ENCODE measurements at places on chromosomes 5 and 9.

- DNase-seq = no peak
Observed at GRCh38 chr5:88890070-88890781, 7.2 kb upstream of the MEF2C start.

GRCh38 chr9:125066839-125067619 lies 76.3 kb downstream of the SCAI start:
- DNase-seq = no peak

GRCh38 chr5:33806738-33807442 lies 84.9 kb downstream of the ADAMTS12 start:
- peak; percentile 28 for DNase-seq

GRCh38 chr9:96241391-96241809 lies 60.6 kb downstream of the HSD17B3 start:
- no peak for DNase-seq

- no peak for DNase-seq
Observed at GRCh38 chr5:111840036-111840674, 83.2 kb upstream of the NREP start.

DNA sequence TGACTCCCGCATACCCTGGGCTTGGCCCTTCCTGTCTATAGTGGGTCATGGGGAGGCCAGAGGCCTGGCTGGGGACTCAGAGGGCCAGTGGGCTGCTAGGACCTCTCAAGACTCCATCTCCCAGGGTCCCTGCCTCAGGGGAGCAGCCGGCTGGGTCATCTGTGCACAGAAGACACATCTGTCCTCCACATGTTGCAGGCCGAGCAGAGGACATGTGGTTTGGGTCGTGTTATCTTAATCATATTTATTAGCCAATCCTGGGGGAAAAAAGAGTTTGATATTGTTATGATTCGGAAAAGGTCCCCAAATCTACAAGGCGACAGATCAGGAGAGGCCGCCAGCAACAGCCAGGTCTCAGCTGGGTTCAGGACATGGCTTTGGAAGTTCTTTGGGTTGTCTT lies 14.4 kb downstream of the LMX1B start:
- DNase-seq = no peak

GRCh38 chr9:134315716-134316448 lies 10.4 kb upstream of the RXRA start:
- DNase-seq = no peak

GRCh38 chr5:119083679-119084078 lies 12.8 kb downstream of the DMXL1 start:
- no peak for DNase-seq

DNA sequence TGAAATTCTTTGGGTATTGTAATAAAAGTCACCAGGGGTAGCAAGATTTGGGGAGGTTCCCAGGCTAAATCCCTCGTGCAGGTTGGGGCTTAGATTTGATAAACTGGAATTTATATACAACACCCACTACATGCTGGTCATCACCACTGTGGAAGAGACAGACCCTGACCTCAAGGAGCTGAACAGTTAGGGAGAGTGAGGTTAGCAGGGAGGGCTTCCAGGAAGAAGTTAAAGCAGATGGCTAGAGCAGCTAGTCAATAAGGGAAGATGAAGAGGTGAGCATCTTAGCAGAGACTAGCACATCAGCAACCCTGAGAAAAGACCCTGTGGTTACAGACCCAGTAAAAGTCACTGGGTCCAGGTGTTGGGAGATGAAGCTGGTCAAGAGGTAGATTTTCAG lies 6.4 kb downstream of the CTSL start:
- no peak for DNase-seq

DNA sequence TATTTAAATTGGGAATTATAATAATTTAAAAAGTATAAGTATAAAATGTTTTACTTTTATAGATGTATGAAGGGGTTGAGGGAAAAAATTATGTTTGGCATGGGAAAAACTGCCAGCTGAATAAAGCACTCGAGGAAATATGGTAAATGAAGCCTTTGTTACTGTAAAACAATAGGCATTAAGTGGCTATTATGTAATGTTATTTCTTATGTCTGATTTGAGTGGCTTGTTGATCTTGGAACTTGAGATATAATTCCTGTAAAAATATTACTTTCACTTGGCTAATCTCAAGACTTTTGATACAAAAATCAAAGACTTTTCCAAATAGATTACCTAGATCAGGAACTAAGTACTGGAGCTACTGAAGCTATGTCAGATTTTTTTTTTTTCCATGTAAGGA lies 182.9 kb downstream of the CD180 start:
- DNase-seq = no peak

DNA sequence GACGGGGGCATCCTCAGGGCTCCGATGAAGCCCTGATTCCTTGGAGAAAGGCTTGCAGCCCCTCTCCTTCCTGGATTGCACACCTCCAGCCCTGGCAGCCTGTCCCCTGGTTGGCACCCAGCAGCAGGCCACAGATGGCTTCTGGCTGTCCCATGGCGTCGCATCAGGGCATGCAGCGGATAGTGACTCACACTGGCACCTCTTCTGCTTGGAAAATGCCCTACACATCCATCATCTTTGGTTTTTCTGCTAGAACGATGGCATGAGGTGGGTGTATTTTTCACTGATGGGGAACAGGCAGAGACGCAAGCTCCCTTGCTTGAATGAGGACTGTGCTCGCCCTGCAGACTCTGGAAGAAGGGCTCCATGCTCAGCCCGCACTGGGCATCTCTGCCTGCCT lies 23.2 kb upstream of the IER5L start:
- peak; percentile 49 for DNase-seq

DNA sequence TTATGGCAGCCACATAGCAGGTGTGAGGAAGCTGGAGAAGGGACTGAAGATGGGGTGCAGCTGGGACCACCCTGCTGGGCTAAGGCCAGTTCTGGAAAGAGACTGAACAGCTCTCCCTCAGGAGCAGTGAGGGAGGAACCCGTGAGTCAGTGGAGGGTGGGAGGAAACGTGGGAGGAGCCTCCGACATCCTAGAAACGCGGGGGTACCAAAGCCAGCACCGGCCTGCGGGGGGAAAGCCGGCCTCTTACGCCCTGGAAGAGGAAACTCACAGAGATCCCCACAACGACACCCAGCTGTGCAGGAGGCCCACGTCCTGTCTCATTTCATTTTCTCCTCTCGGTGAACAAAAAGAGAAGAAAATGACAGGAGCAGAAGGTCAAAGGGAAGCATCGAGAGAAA lies 185.8 kb upstream of the IRX4 start:
- no peak for DNase-seq

DNA sequence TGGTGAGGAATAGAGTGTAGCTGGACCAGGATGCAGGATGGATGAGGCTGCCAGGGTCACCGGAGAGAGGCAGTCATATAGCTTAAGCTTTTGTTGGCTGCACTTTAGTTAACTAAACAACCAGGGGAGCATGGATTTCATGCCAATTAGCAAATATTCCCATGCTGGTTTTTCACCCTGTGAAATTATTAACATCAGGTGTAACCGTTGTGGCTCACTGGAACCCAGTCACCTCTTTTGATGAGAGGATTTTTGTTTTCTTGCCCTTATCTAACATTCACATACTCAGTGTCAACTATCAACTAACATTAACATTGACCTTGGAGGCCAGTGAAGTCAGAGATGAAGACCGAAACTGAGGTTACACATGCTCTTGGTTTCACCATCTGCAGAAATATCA lies 97.2 kb upstream of the BASP1 start:
- no peak for DNase-seq

DNA sequence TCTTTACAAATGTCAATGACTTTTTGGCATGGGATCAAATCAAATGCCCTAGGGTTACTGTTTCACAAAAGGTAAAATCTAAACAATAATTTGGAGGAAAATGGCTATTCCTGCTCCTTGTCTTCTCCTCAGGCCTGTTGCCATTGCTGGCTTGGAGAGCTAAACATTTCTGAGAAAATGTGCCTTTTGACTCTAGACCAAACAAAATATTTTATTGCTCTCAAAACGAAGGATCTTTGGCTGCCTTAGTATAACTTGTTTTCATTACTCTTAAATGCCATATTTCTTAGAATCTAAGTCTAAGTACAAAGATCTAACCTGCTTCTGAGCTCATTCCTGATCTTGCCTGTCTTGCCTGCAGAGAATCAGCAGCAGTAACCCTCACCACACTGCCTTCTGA lies 116.6 kb downstream of the MUSK start:
- no peak for DNase-seq

DNA sequence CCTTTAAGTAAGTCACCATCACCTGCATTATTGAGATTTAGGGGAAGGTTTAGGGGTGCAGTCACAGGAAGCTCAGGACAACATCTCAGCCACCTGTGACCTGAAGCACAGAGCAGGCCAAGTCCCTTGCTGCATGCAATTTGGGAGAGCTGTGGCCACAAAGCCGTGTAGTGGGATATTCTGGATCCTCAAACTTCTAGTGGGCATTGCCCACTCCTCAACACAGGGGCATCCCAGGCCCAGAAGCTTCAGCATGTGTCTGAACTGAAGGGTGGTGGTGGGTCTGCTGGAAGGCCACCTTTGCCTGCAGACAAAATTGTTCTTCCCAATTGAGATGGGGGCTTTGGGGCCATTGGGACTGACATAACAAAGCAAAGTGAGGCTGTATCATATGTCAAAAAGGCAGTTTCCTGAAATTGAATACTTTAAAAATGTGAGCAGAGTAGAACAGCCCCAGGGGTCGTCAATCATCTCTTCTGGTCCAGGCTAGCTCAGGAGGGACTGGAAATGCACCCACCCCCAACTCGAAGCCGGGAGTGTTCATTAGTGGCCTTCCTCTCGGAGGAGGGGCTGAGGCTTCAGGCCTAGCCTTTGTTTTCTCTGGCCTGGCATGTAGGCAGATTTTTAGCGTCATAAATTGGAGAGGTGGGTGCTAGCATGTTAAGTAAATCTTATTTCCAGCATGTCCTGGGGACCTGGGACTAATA lies 2.8 kb upstream of the GADD45G start:
- no peak for DNase-seq

DNA sequence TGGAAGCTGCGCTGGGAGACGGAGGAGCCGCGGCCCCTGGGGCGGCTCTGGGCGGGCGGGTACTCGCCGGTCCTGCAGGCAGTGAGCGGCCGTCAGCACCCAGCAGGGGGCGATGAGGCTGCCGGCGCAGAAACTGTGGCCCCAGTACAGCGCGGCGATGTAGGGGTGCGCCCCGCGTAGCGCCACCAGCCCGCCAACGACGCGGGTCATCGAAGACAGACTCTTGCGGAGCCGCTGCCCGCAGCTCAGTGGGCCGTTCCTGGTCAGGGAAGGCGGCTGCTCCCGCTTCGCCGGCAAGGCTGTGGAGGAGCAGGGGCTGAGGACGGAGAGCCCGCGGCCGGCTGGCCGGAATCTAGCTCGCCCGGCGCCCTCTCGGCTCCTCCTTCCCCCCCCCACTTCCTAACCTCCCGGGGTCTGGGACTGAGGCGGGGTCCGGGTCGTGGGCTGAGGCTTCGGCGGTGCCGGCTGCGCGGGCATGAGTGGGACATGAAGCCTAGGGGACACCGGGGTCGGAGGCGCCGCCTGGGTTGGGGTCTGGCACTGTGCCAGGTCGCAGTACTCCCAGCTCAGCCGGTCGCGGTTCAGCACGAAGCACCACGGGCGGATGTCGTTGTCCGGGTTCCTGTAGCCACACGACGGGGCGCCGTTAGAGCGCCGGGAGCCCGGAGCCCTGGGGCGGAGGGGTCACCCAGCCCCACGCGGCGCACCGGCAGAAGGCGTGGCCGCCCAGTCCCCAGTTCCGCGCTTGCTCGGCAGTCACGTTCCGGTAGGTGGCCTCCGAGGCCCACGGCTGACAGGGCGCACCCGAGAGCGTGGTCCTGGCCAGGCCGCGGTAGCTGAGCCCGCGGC lies 3.6 kb upstream of the PFN3 start:
- peak; percentile 90 for DNase-seq

DNA sequence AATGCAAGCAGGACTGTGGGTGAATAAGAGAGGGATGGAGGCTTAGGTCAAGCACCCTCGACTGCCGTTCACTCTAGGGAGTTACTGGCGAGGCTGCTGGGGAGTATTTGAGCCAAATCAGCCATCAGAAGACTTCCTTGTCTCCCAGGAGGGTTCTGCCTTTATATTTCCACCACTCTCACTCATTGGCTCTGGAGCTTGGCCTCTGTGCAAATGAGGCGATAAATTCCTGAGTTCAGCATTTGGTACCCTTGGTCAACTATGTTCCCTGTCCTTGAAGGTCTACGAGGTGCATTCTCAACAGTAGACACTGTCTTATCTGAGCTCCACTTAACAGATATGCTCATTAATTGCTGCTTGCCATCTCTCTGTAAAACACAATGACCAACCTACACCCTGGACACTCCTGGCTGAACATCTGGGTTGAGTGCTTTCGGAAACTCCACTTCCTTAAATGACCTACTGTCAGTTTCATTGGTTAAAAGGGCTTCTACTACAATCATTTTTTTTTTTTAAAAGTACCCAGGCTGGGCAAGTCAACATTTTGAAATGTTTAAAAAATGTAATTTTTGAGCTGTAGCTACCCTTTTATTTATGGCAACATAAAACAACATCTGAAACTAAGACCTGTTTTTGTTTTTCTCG lies 153.2 kb downstream of the NTRK2 start:
- DNase-seq = no peak

DNA sequence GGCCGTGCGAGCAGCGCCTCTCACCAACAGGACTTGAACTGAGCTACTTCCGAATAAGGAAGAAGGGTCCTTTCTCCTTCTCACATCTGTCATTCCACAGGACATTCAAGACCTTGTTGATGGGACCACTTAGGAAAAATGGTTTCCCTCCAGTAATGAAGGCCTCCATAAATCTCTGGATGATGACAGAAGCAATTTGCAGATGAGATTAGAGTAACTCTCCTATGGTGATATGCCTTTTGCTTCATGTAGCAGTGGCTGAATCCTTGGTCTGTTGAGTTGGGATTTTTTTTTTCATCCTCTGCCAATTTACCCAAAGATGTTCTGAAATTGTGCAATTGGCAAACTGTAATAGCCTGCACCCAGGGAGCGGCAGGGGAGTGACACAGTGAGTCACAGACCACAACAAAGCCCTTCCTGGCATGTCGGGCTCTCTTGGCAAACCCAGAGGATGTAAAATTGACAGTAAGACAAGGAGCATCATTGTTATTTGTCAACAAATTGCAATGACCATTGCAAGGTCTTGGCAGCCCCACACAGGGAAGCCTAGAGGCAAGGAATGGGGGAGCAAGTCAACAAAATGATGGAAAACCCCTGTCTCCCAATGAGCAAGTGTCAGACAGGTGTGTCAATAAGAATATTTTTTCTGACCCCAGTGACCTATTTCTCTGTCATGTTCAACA lies 275.9 kb downstream of the ACTL7B start:
- DNase-seq = peak; percentile 84

GRCh38 chr5:143110591-143110990 lies 292.9 kb downstream of the NR3C1 start:
- peak; percentile 38 for DNase-seq

GRCh38 chr9:85158512-85158911 lies 489.0 kb downstream of the NTRK2 start:
- DNase-seq = no peak
